CD8-positive, alpha-beta memory T cell (primary cell): ENCODE measurements at places on chromosomes 7 and 10.

- peak; percentile 46 for DNase-seq
Measured at GRCh38 chr7:44145479-44145968, 4.4 kb upstream of the MYL7 start.

- no peak for DNase-seq
Measured at GRCh38 chr7:6256677-6257535, 15.5 kb downstream of the CYTH3 start.

GRCh38 chr10:120805014-120805812 is 45.9 kb upstream of the WDR11 start:
- no peak for DNase-seq

GRCh38 chr10:126387931-126388911 is at the start of gene ADAM12:
Gene ADAM12, minus strand, starts transcription at chr10:126388477. Its CDS starts 332 bp downstream, at chr10:126388145.
- DNase-seq, result peak; percentile 13

GRCh38 chr7:139696552-139696951 is 81.2 kb downstream of the HIPK2 start:
- no peak for DNase-seq

DNA sequence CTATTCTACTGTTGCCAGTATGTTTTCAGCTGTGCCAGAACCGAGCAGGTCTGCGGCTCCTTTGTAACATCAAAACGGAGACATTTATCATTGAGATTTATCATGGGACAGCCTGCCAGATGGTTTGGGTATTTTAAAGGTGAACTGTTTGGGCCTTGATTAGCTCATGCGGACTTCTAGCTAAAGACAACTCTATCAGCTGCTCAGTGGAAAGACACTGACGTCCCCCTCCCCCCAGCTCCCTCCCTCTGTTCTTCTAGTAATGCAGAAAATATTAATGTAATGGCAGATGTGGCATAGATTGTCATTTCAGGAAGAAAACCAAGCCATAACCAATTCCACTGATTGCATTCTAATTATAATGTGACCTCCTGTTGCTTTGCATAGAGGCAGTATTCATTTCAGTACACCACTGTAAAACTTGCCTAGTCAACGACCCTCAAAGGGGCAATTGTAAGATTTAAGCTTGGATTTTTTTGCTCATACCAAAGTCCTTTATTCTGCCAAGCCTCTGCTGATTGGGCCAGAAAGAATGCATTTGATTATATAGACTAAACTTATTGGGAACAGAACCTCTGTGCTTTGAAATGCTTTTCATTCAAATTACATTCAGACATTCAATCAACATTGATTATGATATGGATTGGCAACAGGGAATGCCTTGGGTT is 966.8 kb downstream of the LRMDA start:
- no peak for DNase-seq

DNA sequence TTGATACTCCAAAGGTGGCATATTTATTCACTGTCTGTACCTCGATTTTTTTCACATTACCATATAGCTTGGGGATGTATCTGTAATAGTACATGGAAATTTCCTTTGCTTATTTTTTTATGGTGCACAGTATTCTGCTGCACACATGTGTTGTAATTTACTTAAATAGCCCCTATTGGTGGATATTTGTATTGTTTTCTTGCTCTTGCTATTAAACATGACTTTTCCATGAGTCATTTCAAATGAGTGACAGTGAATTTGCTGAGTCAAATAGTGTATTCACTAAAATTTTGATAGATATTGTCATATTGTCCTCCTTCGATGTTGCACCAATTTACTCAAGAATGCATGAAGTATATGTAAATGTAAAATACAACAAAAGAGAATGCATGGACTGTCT is 122.7 kb upstream of the STEAP4 start:
- DNase-seq, result no peak

DNA sequence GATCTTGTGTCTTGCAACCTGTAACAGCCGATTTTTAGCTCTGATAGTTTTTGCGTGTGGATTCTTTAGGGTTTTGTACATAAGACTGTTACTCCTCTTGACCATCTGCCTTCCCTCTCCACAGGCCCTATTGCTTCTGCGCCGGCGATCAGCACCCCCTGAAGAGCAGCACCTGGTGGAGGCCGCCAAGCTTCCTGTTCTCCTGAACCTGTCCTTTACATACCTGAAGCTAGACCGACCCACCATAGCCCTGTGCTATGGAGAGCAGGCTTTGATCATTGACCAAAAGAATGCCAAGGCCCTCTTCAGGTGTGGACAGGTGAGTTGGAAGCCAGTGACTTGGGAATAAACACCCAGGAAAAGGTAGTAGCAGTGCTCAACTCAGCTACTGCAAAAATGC is 12.6 kb downstream of the FKBP6 start:
- DNase-seq, result no peak

- peak; percentile 52 for DNase-seq
Measured at GRCh38 chr7:50266635-50267386, 37.7 kb upstream of the IKZF1 start.

GRCh38 chr7:32140210-32140939 is 70.2 kb upstream of the PDE1C start:
- no peak for DNase-seq

- DNase-seq, result no peak
Measured at GRCh38 chr10:105291571-105291970, 650.5 kb downstream of the SORCS3 start.

GRCh38 chr10:4825868-4826791 is at the start of gene AKR1E2:
Gene AKR1E2, plus strand, starts transcription at chr10:4826207. Its CDS starts 118 bp downstream, at chr10:4826325.
- peak; percentile 43 for DNase-seq

DNA sequence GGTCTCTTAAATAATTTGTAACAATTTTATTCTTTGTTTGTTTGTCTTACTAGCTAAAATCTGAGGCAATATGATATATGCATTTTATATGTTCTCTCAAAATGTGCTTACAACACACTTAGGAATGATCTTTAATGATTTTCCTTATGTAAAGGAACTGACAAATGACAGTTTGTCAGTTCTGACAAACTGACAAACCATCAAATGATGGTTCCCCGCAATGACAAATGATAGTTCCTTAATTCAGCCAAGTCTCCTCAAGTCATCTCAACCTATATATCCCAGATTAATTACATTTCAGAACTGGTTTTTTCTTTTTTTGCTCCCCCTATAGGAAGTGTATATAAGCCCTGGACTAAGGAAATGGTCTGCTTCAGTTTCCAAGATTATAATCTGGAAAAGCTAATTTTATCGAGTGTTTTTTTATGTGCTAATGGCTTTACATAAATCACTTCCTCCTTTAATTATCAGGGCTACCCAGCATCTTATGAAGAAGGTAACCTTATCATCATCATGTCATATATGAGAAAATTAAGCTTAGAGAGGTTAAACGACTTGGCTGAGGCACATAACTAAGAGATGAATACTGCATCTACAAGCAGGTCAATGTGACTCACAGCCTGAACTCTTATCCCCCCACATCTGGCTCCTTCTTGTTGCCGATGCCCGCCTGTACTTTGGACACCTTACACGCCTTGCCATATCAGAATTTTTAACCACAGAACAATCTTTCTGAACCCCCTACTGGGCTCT is 75.1 kb downstream of the RELN start:
- DNase-seq, result no peak

DNA sequence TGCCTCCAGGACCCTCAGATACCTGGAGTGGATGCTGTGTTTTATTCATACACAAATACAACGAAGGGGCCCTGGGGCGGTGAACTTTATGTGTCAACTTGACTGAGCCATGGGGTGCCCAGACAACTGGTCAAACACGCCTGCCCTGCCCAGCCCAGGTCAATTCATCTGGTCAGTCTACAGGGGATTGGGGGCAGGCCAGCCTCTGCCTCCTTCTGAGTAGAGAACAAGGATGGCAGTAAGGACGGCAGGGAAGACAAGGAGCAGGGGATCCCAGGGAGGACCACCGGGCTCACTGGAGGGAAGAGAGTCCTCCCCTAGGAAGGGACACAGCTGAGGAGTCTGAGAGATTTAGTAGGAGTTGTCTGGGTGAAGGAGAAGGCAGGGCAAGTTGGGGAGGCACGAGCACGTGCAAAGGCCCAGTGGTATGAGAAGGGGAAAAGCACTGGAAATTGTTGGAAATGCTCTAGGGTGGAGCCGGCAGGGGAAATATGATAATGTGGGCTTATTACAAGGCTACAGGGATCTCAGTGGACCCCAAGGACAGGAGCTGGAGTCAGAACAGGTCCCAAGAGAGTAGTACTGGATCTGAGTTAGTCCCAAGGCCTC is 63.4 kb downstream of the MYL10 start:
- DNase-seq, result no peak

- DNase-seq, result no peak
Measured at GRCh38 chr7:148483515-148484308, 106.9 kb upstream of the C7orf33 start.

- DNase-seq, result no peak
Measured at GRCh38 chr7:38855867-38856266, 53.1 kb downstream of the VPS41 start.

- no peak for DNase-seq
Measured at GRCh38 chr10:33288127-33288526, 46.3 kb downstream of the NRP1 start.

GRCh38 chr10:1679821-1680650 is 57.3 kb downstream of the ADARB2 start:
- no peak for DNase-seq

DNA sequence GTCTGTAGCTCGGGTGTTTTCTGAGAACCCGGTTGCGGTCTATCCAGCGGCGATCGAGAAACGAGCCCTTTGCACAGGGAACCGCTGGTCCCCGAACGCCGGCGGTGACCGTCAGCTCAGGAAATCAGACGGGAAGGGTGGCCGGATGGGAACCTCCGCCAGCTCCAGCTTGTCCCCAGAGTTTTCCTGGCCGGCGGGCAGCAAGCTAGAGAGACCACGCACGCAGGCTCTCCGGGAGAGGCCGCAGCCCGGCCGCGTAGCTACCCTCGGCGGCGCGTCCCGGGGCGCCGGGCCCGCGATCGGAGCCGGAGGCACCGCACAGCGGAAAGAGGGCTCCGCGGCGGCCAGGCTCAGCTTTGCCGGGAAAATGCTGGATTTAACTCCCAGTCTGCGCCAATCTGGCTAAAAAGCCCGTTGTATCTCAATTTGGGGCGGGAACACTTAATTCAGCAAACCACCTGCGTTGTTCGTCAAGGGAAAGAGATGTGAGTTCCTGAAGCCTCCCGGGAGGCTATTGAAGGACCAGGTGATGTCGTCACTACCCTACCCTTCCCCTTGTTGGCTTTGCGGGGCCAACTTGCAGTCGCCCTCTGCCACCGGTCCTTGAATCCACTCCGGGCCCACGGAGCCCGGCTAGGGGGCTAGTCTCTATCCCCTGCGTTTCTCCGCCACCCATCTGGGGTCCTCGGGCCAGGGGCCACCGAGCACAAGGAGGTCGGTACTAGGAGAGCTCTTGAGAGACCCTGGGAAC is 859 bp upstream of the CH25H start:
- DNase-seq, result peak; percentile 17

GRCh38 chr10:70458329-70459060 is 17.0 kb upstream of the NODAL start:
- DNase-seq, result no peak

DNA sequence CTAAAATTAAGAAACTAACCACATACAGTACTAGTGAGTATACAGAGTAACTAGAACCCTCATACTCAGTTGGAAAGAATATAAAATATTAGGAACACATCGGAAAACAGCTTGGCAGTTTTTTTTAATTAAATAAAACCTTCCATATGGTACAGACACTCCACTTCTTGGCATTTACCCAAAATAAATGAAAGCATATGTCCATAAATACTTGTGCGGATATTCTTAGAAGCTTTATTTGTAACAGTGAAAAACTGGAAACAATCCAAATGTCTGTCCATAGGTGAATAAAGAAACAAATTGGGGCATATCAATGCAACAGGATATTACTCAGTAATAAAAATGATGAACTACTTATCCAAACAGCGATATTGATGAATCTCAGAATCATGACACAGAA is 410.0 kb downstream of the HTR7 start:
- DNase-seq, result no peak

DNA sequence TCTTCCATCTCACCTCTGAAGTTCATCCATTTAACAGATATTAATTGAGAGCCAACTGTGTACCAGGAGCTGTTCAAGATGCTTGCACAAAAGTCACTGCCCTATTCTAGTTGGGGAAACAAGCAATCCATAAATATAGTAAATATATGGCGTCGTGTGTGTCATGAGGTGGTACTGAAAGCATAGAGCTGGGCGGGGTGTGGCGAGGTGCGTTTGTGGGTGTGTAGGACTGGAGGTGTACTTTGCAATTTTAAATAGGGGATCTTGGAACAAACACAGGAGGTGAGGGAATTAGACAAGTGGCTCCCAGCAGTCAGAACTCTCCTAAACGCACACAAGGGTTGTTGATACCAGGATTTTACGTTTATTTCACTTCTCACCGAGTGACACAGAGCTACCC is 490 bp upstream of the ZNF239 start:
- no peak for DNase-seq

- DNase-seq, result no peak
Measured at GRCh38 chr10:88693392-88694020, 12.5 kb upstream of the LIPK start.

GRCh38 chr7:127815631-127816145 is 163.7 kb downstream of the SND1 start:
- no peak for DNase-seq

- no peak for DNase-seq
Measured at GRCh38 chr10:6713716-6714115, 133.6 kb upstream of the PRKCQ start.

- no peak for DNase-seq
Measured at GRCh38 chr10:12852687-12853086, 148.8 kb downstream of the CCDC3 start.

- no peak for DNase-seq
Measured at GRCh38 chr7:44981035-44981706, 2.4 kb upstream of the MYO1G start.

DNA sequence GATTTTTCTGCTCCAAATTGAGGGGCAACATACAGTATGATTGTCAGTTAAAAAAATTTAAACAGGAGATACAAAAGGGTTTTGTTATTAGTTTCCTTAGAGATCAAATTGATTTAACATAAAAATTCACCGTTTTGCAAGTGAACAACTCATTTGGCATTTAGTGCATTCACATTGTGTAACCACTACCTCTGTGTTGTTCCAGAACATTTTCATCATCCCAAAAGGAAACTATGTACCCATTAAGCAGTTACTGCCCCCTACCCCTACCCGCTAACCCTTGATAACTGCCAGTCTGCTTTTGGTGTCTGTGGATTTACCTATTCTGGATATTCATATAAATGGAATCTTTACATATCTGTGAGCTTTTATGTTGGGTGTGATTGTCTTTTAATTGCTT is 3.1 kb downstream of the ZRANB1 start:
- DNase-seq, result no peak

DNA sequence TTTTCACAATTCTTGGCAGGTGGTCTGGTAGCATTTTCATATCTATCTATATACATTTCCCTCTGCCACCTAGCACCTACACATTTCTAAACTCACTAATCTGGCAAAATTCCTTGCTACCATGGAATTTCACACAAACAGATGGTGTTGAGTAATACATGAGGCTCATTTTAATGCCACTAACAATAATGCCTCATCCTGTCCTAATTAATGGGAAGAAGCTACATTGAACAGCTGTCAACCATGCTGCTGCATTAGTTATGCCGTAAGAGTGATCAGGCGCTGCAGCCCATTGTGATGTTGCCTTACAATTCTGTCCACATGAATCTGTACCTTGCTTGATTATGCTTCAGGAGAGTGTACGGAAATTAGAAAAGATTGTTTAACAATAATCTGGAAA is 23.2 kb downstream of the COL1A2 start:
- DNase-seq, result no peak
